Caki2 (cell line): ENCODE measurements at places on chromosomes 6 and 20.

GRCh38 chr6:29755295-29755871 is 32.1 kb downstream of the HLA-F start:
- no peak for DNase-seq

DNA sequence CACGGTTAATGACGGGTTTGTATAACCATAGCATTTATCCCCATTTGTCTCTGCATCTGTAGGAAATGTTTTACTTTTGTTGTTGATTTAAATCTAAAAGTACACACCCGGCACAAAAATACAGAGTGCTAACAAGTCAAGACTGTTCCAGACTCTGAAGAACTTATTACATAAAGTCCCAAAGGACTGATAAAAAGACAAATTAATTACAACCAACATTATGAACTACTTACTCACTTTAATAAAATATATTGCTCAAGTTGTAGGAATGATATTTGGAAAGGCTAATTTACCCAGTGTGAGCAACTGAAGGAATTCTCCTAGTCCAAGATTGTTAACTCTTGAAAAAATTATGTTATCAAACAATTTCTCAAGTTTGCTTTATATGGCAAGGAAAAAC is 115.6 kb downstream of the KIF13A start:
- no peak for DNase-seq

- DNase-seq, result no peak
These were observed 264.3 kb upstream of the ECI2 start for GRCh38 chr6:4399656-4400055.

DNA sequence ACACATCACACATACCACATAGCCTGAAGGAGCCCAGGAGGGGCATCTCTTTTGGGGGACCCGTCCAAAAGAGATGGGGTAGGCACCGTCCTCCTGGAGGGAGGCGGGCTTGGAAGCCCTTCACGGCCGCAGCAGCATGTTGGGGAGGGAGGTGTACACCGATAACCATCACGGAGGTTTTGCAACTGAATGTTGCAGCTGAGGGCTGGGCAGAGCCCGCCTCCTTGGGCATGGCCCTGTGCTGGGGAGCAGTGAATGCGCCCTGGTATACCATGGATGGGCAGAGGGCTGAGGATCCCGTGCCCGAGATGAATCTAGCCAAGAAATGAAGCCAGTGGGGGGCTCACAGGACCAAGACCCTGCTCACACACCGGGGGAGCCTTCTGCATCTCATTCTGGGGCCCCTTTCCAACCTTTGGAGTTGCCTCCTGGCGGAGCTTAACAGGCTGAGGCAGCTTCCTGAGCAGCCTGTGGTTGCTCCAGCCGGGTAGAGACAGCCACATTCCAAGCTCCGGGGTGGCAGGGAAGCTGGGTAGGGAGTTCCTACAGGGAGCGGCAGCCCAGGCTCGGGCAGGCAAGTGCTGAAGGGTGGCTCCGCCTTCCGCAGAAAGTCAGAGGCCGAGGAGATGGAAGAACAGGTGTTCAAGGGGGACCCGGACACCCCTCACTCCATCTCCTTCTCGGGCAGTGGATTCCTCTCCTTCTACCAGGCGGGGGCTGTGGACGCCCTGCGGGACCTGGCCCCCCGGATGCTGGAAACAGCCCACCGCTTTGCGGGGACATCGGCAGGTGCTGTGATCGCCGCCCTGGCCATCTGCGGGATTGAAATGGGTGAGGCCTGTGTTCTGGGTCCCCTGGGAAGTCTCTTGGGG is at the start of gene PNPLA1:
Gene PNPLA1, plus strand, starts transcription at position 227 of the 872 bp plus-strand sequence. Its CDS starts 400 bp downstream, at position 627.
- no peak for DNase-seq

GRCh38 chr20:16803965-16804792 is 56.0 kb downstream of the OTOR start:
- DNase-seq, result peak; percentile 61

- DNase-seq, result peak; percentile 80
These were observed 19.9 kb downstream of the ATXN1 start for GRCh38 chr6:16741112-16742016.

DNA sequence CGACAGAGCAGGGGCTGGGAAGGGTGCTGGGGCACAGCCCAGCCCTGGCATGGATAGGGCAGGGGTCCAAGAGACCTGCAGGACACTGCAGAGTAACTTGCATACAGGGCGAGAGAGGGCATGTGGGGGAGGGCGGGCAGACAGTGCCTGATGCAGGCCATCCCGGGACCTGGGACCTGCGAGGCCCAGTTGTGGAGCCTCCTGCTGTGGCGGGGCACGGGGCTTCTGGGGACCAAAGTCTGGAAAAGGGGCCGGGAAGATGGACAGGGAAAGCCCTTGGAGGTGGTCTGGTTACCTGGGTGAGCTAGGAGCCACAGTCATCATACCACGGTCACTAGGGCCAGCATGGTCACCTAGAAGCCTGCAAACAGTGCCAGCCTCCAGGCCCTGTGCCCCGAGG is 412 bp upstream of the TUBB1 start:
- no peak for DNase-seq

- DNase-seq, result no peak
These were observed 135.8 kb upstream of the MAP3K7 start for GRCh38 chr6:90722648-90723047.

GRCh38 chr20:35144694-35145093 is 2.4 kb downstream of the EDEM2 start:
- no peak for DNase-seq

- peak; percentile 99 for DNase-seq
These were observed 131.8 kb downstream of the TIAM2 start for GRCh38 chr6:155126727-155127439.

DNA sequence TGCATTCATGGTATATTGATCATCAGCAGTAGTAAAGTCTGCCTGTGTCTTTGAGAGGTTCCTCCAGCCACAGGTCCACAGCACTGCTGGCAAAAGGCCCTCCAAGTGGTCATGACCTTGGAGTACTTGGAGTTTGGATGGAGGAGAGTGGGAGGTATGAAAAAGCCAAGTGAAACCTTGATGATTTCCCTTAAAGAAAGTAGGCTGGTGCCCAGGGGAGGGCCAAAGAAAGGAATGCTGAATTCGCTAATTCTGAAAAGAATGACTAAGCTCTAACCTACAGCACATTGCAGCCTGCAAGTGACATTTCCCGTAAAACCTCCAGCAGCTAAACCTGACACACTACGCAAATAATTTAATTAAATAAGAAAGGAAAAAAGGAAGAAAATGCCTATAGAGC is 223.4 kb upstream of the TAB2 start:
- DNase-seq, result no peak

GRCh38 chr20:17895641-17896171 is 72.9 kb downstream of the SNX5 start:
- no peak for DNase-seq

DNA sequence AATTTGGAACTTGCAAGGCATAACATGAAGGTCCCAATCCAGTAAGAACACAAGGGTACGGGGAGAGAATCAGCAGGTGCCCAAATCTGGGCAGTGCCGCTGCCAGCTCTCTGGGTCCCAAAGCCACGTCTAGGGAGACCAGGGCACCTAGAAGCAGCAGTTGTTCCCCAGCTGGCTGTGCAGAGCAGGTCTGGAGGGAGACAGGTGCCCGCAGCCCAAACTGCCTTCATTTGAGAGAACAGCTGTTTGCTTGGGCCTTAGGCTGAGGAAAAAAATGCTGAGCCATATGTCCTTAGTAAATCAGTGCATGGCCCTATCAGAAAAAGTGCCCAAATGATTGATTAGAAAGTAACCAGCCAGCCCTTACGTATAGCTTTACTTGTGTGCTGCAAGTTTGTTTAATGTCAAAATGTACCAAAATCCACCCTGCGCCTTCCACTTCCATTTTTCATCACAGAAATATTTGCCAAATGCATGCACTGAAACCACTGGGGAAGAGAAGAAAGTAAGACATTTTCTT is 9.1 kb upstream of the PRELID3B start:
- DNase-seq, result no peak

- no peak for DNase-seq
These were observed 132.2 kb downstream of the SNX5 start for GRCh38 chr20:17836303-17836861.

GRCh38 chr6:45297320-45297719 is 30.8 kb upstream of the RUNX2 start:
- DNase-seq, result no peak

- DNase-seq, result no peak
These were observed 7.1 kb upstream of the TSPYL1 start for GRCh38 chr6:116286773-116287358.

- peak; percentile 66 for DNase-seq
These were observed 21.0 kb downstream of the SRSF3 start for GRCh38 chr6:36615018-36615761.

- no peak for DNase-seq
These were observed 13.1 kb downstream of the LRRC73 start for GRCh38 chr6:43497129-43497396.

DNA sequence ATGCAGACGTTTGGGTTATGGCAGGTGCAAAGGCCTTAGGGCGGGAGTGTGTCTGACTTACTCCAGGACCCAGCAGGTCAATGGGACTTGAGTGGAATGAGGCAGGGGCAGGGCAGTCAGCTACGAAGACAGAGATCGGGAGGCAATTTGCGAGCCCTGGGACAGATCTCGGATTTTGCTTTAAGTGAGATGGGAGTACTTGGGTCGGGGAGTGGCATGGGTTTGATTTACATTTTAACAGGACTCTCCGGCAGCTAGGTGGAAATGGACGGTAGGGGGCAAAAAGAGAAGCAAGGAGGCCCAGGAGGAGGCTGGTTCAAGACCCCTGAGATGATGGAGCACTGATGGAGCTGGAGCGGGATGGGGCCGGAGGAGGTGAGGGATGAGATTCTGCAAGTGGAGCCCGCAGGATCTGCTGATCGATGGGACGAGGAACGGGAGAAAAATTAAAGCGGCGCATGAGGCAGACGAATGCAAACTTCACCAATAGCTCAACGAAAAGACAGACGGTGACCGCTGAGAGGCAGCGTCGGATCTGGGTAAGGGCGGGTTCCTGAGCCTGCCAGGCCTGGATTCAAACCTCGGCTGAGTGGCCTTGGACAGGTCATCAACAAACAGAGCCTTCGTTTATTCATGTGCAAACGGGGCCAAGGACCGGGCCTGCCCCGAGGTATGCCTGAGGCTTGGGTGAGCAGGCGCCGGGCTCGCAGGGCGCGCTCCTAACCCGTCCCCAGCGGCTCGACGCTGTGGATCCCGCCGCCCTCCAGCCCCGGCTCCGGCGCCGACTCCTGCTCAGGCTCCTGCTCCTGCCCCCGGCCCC is 756 bp upstream of the RBCK1 start:
- DNase-seq, result peak; percentile 91

DNA sequence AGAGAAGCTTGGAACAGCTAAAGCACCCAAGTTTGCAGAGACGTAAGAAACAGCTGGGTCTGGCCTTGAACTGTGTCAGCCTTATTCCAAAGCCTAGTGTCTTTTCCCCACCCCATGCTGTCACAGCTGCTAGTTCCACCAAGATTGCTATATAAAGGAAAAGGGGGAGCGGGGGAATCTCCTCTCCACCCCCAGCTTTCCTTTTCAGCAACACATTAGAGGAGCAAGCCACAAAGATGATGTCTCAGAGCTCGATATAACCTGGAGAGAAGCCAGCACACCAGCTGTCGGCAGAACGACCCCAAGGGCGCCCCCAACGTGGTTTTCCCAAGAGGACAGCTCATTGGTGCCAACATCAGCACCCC is 36.5 kb downstream of the ATP9A start:
- DNase-seq, result no peak

GRCh38 chr6:110277100-110277665 is 81.0 kb downstream of the METTL24 start:
- DNase-seq, result no peak

DNA sequence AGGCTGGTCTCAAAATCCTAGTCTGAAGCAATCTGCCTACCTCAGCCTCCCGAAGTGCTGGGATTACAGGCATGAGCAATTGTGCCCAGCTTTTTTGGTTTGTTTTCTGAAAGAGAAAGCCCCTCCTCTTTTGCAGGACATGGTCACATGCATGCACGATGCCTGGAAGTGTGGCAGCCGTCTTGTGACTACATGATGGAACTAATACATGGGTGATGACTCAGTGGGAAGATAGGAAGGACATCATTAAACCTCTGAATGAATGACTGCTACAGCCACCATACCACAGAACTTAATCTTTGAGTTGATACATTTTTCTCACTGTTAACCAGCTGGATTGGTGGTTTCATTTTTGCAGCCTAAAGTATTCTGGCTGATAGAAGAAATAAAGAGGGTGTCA is 13.4 kb upstream of the CTNNBL1 start:
- peak; percentile 15 for DNase-seq

DNA sequence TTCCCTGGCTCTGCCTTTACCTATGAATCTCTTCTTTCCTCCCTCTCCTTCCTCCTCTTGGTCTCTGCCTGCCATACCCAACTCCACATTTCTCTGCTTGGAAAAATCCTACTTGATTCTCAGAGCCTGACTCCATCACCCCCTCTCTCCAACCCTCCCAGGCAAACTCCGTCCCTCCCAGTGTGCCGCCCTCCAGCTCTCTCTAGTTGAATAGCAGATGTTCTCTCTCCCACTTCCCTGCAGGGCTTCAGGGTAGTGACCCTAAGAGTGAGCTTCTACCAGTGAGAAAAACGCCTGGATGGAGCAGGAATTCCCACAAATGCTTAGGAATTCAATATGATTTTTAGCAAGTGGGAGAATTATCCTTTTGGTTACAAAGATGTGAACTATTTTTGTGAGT is 141.6 kb downstream of the MTHFD1L start:
- no peak for DNase-seq

DNA sequence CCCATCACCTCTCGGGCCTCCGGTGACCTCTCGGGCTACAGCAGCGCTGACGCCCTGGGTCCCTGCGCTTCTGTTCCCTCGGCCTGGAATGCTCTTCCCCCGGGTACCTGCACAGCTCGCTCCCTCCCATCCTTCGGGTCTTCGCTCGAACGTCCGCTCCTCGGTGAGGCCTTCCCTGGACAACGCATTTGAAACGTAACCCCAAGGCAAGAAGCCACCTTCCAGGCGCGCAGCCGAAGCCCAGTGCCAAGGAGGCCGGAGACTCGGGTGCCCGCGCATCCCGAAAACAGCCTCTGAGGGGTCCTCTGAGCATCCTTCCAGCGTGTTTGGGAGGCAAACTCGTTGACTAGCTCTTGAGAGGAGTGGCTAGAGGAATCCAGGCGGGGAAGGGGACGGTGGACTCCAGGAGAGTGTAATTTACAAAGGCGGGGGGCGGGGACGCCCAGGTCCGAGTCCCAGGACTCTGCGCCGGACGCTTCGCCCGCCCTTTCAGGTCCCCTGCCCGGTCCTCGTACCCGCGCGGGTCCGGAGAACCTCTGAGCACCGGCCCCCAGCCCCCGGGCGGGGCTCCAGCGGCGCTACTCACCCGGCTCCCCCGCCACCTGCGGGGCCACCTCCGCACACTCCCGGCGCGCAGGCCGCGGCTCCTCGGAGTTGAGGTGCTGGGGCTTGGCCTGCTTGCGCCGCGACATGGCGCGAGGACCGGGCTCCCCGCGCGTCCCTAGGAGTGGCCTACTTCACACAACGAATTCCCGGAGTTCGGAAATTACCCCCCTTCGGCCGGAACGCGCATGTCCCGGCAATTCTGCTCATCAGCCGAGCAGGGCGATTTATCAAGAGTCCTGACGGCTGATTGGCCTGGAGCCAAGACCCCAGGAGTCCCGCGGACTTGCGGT is 86.8 kb downstream of the ZFP64 start:
- no peak for DNase-seq

- no peak for DNase-seq
These were observed 1.2 kb downstream of the ZNF335 start for GRCh38 chr20:45970646-45971424.
